ENCODE measurements at places on chromosomes 3 and 15.

- no peak for DNase-seq
Observed at GRCh38 chr3:184592371-184593219, 31.0 kb downstream of the EPHB3 start.

- DNase-seq, result no peak
Observed at GRCh38 chr3:157312376-157312745, 124.3 kb upstream of the PTX3 start.

DNA sequence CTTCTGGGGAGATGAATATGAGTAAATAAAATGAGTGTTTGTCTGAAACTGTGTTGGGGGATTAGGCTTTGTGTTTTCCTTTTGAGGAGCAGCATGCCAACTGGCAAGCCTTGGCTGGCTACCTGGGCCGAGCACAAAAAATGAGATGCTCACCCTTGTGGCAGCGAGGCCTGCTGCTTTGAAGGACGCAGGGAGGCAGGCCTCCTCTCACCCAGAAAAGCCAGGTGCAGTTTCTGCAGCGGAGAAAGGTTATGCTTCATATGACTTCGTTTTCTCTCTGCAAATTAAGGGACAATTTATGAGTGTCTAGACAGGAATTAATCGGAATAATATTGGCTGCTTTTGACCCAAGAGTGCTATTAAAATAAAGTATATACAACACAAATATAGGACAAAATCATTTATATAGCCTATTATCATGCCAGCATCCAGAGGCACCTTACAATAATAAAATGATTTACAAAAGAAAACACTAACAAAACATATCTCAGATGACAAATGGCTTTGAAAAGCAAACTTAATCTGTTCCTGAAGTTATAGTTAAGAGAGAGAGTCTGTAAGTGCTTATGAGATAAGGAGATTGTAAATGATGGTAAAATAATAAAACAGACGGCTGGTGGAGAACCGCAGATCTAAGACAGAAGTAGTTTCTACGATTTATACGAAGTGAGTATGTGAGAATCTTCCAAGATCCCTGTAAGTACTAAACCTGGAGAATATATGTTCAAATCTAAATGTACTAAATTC lies 682.8 kb upstream of the NR2F2 start:
- DNase-seq, result no peak

GRCh38 chr15:94487635-94488034 lies 256.3 kb downstream of the MCTP2 start:
- no peak for DNase-seq

DNA sequence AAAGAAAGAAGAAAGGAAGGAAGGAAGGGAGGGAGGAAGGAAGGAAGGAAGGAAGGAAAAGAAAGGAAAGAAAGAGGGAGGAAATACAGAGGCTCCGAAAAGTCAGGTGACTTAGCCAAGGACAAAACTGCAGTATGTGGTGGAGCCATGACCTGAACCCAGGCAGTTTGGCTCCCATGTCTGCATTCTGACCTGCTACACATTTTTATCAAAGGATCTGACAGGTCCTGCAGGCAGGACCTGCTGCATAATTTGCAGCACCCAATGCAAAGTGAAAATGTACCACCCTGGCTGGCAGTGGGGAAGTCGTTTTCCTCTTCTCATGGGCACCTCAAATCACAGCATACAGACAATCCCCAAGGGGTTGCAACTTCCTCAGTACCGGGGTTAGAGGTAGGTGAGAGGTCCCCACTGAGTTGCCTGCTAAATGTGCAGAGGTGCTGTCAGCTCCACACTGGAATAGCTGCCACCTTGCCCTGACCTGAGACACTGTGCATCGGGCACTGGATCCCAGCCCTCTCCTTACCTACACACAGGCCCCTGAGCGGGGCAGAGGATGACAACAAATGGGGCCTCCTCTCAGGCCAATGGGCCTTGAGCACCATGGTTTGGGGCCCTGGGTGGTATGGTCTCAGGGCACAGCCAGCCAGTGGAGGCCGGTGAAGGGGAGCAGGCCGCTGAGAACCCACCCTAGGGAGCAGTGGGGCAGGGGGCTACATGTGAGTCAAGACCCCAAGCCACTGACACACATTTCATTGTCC lies 175.1 kb downstream of the SHQ1 start:
- no peak for DNase-seq

- no peak for DNase-seq
Observed at GRCh38 chr3:63762180-63762579, 56.9 kb upstream of the C3orf49 start.

DNA sequence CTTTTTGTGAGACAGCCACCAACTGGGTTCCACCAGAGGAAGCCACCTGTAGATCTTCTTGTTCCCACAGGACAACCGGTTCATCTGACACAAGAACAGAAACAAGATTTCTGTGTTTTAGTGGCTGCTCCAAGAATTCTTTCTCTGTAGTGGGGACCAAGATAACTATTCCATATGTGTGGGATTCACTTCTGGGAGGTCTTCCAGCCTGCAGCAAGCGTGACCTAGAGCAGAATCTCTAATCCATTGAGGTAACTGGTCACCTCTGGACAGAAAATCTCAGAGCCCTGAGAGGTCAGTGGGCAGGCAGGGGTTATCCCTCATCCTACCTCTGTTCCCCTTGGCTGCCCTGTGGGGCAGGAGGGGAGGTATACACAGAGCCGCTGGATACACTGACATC lies 311.3 kb downstream of the NTRK3 start:
- DNase-seq, result no peak

GRCh38 chr3:134249296-134249841 lies 1.3 kb downstream of the RYK start:
- no peak for DNase-seq

DNA sequence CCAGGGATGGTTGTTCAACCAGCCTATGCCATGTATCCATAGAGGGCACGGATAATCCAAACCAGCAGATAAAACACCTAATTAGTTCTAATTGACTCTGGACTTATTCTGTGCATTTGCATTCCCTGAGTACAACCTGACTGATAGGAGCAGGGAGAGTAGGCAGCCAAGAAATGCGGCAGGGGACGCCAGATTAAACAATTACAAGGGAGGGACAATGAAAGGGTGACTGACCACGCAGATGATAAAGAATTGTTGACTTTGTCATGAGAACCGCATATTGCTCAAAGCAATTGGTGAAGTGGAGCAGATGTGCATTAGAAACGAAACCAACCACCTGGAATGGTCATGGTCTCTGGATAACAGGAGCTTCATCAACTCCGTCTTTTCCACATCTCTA lies 369.1 kb upstream of the FRG2C start:
- no peak for DNase-seq

- DNase-seq, result no peak
Observed at GRCh38 chr3:132661101-132661500, 972 bp downstream of the UBA5 start.

DNA sequence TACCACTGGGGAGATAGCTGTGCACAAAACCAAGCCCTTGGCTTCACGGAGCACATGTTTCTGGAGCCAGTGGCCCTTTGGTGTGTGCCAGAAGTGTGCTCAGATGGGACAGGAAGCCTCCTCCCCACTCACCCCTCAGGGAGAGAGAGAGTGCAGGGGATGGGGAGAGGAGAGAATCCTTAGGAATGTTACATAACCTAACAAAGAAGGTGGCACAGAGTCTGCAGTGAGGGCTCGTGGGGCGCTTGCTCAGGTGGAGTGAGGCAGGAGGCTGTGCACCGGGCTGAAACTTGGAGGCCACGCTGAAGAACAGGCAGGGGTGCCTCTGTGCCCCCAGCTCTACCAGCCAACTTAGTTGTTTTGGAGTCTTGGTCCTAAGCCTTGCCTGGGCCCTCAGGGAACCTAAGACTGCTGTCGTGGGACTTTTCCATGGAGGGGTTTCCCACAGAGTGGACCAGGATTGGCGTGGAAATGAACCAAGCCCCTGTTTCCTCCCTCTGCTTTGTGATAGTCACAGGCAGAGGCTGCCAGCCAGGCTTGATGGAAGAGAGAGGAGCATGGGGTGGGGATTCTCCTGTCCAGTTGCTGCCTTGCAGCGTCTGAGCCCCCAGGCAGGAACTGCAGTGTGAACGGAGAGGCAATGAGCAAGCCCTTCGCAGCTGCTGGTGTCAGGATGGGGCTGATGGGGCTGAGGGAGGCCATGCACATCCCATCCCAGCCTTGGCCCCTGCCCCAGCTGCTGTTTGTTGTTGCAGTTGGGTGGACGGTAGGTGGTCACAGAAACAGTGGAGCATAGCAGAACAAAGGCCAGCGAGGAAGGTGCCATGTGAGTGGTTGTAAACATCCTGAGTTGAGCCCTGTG lies 32.7 kb downstream of the PDIA5 start:
- DNase-seq, result no peak

- DNase-seq, result no peak
Observed at GRCh38 chr3:94234177-94234788, 171.4 kb downstream of the NSUN3 start.

GRCh38 chr15:93162560-93162959 lies 73.5 kb upstream of the RGMA start:
- DNase-seq, result no peak

GRCh38 chr15:23912191-23912590 lies 225.1 kb upstream of the NDN start:
- no peak for DNase-seq

DNA sequence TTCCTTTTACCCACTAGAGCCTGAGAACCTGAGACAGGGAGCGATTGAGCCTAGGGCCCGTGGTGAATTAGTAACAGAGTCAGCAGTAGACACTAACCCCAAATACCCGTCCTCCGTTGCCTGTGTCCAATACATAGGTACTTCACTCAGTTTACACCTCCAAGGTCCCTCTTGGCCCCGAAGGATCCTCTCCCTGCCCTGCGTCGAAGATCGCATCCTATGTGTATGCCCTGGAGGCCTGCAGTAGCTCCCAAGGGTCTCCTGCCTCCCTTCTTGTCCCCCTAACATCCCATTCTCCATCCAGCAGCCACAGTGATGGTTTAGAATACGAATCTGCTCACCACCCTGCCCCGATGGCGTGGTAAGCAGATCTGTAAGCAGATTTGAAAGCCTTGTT lies 67.0 kb downstream of the ISG20 start:
- DNase-seq, result no peak

- no peak for DNase-seq
Observed at GRCh38 chr3:56055951-56056350, 412.3 kb downstream of the ERC2 start.

DNA sequence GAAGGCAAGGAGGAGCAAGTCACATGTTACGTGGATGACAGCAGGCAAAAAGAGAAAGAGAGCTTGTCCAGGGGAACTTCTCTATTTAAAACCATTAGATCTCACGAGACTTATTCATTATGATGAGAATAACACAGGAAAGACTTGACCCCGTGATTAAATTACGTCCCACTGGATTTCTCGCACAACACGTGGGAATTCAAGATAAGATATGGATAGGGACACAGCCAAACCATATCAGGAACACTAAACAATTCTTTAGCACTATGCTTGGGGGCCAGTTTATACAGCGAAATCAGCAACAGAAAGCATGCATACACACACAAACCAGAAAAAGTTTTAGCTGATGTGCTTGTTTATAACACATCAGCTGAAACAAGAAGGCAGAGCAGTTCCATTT lies 704.2 kb downstream of the OTOL1 start:
- no peak for DNase-seq

- DNase-seq, result no peak
Observed at GRCh38 chr15:42270996-42271395, 2.0 kb upstream of the GANC start.

DNA sequence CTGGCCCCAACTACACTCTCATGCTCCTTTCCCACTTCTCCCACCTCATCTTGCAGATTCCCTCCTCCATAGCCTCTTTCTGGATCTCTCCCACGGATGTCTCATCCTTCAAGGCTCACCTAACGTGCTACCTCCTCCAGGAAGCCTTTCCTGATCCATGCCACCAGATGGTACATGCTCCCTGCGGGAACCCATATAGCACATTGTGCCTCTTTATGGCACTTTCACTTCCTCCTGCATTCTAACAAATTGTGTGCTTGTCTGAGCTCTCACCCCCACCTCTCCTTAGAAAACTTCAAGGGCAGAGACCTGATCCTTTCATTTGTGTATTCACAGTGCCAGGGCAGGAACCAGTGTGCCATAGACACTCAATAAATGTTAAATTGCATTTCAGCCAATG lies 63.0 kb downstream of the HES1 start:
- DNase-seq, result no peak

GRCh38 chr3:59809710-59810444 lies 760.1 kb upstream of the CFAP20DC start:
- DNase-seq, result no peak

- DNase-seq, result peak; percentile 18
Observed at GRCh38 chr3:124928333-124929202, 6.0 kb downstream of the MUC13 start.

DNA sequence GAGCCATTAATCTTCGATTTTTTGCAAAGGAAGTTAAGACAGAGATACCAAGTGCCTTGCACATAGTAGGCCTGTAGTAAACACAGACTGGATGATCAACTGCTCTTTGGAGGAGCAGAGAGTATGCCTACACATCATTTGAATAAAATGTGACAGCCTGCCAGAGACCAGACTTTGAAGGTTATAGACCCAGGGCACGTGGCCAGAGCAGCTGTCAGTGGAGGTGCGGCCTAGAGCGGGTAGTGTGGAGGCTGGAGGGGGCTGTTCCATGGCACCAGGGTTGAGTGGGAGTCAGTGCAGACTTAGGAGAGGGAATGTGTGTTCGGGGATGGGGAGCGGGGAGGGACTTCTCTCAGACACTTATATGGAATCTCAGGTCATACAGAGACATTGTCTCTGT lies 80.8 kb downstream of the SMAD3 start:
- DNase-seq, result no peak

- DNase-seq, result no peak
Observed at GRCh38 chr3:13072600-13073325, 466 bp downstream of the IQSEC1 start.

DNA sequence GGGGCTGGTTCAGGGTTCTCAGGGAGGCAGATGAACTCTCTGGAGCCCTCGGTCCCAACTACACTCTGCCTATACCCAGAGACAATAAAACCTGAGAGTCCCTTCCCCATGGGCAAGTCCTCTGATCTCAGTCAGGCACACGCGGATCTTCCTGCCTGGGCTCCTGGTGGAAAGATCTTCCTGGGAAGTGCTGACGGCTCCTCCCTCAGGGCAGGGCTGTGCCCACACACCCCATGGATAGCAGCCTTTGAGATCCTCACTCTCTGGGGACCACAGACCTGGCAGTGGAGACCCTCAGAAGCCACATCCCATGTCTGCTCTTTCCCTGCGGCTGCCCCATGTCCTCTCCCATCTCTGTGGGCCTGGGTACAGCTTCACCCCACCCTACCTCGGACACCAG lies 10.4 kb downstream of the SH2D7 start:
- DNase-seq, result no peak

- DNase-seq, result no peak
Observed at GRCh38 chr3:187064210-187065115, 74.8 kb downstream of the RPL39L start.

GRCh38 chr15:93072411-93073394 lies 16.3 kb downstream of the RGMA start:
- no peak for DNase-seq
